ENCODE measurements at places on chromosomes 2 and 18. TPM values are rescaled to one million over a fixed set of nuclear protein-coding genes. Genes with fewer than 3 reads are reported as not detected.
A peak's percentile ranks its signal among the peaks of the same experiment; 100 is the strongest.

The C2orf72 gene
- polyA plus RNA-seq, result 0.02 TPM

DNA sequence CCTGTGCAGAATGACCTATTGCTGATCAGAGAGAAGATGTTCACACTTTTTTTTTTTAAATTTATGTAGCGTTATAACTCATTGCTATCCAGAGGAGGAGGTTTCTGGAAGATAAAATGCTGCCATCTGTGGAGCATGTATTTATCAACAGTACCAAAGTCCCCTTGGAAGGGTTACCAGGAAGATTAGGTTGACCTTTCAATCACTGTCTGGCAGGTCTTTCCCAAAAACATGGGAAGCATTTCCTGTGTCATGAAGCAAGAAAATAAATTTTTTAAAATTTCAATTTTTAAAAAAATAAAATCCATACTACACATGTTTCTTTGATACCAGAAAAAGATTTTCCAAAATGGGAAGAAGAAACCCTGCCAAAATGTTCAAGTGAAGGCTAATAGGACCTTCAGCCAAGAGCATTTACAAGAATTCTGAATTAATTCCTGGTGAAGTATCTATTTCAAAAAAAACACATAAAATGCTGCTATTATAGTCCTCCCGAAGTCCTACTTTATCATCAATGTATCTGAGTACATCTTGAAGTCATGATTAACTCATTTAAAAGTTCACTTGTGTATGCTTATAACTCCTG is 143.9 kb upstream of the RND3 start:
- DNase-seq, result no peak

DNA sequence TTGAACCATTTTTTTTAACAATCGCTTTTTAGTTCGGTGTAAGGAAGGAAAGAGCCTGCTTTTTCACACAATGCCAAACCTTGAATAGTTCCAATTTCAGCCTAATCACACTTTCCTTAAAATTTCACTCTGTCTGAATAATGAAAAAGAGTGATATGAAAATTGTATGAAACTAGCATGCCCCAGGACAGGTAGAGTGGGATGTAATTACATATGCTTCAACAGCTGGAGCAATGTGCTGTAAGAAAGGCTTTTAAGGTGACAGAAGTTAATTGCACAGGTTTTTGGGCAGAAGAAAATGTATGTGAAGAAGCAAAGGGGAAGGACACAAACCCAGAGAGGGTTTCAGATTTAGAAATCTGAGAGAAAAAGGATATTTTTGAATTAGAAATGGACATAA is 184.0 kb downstream of the DSC3 start:
- DNase-seq, result no peak

DNA sequence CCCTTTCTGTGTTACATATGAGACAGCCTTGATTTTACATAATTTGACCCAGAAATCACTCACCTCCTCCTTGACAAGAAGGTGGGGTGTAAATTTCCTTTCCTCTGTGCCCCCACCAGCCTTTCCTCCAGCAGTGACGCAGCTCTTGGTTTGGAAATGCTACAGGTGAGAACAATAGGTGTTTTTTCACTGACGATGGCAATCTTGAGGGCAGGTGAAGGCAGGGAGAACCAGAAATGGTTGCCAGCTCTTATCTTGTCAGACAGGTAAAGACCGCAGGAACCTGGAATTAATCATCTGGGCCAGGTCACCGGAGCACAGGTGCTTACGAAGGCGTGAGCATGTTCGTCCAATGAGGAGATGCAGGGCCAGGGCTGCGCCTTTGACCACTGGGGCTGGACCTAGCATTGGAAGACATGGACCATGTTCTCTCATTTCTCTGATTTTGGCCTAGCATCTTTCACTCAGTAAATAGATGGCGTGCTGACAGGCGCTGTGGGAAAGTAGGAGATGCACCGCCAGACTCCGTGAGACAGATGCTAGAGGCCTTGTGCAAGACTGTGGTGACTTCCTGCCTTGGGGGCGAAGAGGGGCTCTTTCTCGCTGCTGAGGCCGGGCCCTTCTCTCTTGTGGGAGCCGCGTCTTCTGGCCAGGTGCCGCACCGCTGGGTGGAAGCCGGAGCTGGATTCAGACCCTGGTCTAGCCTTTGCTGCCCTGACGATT is 4.0 kb downstream of the CIDEA start:
- DNase-seq, result no peak

GRCh38 chr18:9103376-9103873 is 926 bp downstream of the NDUFV2 start:
- DNase-seq, result no peak

- no peak for DNase-seq
Observed at GRCh38 chr2:149931486-149931885, 343.9 kb upstream of the MMADHC start.

DNA sequence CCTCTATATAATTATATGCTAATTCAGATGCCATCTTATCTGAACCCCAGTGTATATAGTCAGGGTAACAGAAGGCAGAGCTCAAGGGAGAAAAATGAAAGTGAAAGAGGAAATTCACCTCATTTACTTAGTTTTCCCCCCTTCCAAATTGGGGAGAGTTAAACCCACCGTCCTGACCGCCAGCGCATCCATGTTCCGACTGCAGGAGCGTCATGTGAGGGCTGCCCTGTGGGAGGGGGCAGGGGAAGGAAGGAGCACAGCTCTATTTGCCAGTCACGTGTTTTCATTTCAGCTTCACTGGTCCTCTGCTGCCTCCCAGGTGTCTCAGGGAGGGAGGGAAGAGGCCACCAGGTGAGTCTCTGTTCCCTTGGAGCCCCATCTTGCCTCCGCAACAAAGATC is 13.2 kb downstream of the CNNM4 start:
- no peak for DNase-seq

DNA sequence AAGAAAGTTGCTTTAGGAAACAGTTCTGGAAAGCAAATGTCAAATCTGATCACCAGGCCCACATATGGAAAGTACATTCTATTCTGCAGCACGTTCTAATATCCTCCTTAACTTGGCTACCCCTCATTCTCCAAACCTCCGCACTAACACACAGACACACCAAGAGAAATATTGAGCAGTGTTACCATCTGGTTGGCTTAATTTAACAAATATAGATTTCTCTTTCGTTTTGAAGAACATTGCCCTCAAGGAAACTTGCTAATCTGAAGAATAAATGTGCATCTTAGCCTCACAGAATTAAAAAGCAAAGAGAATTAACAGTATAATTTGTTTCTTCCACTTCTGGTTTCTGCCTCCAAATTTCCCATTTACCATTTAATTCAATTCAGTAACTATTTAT is 72.8 kb upstream of the TTC39C start:
- no peak for DNase-seq

DNA sequence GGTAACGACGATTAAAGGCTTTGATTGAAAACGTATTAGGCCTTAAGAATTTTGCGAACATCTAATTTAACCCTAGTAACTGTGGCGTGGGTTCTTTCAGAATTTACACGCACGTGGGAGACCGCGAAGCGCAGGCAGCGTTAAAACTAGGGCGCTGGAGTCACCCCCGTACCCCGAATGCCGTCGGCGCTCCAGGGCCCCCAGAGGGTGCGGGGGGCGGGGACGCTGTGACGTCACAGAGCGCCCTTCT is 673 bp upstream of the SMCHD1 start:
- DNase-seq, result no peak

DNA sequence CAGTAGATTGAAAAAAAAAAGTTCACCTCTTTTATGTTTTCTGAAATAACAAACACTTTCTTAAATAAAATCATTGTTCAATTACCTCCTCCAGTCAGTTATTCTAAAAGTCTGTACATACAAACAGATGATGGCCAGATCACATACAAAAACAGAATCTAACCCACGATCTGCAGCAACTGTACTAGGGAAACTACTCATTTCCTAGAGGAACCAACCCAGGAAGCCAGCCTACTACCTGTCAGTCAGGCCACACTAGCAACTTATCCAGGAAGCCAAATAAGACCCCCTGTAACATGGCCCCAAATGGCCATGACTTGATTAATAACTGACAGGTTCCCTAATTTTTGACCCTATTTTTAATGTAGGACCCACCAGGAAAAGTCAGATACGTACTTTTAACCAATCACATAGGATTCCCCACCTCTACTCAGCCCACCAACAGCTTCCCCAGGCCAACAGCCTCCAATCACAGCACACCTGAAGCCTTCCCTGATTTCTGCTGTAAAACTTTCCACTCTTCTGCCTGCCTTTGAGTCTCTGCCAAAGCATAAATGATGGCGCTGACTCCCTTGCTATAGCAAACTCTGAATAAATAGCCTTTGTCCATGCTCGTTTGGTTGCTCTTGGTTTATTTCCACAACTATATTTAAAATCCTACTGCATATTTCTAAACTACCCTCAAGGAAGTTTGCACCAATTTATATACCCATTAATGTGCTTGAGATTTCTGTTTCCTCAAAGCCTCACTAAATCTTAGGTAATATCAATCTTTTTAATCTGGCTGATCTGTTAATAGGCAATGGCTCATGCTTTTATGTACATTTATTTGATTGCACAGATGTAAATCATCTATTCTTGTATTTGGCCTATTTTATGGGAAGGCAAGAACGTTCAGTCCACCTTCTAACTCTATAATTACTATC is 486.4 kb downstream of the FBXO15 start:
- DNase-seq, result no peak

The IL18RAP gene
- polyA plus RNA-seq, result not detected

The ACADL gene
- polyA plus RNA-seq, result not detected

GRCh38 chr2:217067787-217068186 is 207.9 kb upstream of the TNP1 start:
- no peak for DNase-seq

GRCh38 chr2:236171680-236172254 is 3.6 kb upstream of the GBX2 start:
- DNase-seq, result no peak

DNA sequence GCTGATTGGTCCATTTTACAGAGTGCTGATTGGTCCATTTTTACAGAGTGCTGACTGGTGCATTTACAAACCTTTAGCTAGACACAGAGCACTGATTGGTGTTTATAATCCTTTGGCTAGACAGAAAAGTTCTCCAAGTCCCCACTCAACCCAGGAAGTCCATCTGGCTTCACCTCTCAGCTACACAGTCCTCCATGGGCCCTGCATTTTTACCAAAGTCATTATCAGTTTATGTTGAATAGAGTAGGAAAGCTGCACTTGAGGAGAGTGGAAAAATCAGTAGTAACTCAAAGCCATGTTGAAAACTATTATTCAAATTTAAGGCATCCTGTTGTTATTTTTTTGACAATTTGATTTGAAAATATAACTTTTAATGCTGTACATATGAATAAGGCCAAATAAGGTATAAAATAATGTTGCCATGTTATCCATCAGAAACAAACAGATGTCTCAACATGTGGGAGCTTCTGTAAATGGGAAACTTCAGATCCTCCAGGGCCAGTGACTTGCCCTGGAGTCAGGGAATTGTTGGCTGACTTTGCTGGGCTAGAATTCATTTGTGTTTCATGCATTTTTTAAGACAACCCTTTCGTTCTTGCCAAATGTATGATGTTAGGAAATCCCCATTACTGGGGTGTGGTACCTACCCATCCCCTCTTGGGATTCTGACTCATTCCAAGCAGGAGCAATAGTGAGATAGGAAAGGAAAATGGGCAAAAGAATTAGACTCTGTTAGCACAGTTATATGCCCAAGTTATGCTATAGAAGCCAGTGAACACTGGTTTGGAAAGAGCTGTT is 37.8 kb upstream of the CCDC195 start:
- DNase-seq, result no peak

- DNase-seq, result no peak
Observed at GRCh38 chr2:189274361-189274760, 94.8 kb upstream of the COL5A2 start.

DNA sequence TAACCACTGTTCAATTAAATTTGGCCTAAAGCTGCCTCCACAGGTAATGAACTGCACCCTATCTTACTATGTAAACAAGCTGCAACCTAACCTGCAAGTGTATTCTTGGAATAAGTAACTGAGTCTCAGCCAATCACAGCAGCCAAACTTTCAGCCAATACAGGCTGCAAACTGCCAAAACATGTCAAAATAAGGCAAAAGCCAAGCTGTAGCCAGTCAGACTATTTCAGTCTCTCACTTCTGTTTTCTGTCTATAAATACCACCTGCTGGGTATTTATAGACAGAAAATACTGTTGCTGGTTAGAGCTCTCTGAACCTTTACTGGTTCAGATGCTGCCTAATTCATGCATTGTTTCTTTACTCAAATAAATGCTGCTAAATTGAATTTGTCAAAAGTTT is 14.3 kb downstream of the C2orf76 start:
- no peak for DNase-seq

DNA sequence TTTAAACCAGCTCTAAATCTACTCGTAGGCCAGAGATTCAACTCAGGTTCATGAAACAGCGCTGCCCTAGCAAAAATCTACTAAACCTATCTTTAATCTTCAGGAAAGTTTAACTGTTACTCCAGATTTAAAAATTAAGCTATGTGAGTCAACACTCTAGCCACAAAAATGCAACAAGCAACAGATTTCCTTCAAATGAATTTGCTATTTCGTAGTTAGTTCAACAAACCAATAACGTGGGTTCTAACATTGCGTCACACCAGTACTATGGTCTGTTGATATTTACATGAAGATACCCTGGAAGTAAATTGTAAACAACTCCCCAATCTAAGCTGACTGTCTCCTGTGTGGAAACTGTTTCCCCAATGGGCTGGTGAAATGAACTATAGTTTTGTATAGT is 71.2 kb downstream of the FIGN start:
- DNase-seq, result peak; percentile 58

DNA sequence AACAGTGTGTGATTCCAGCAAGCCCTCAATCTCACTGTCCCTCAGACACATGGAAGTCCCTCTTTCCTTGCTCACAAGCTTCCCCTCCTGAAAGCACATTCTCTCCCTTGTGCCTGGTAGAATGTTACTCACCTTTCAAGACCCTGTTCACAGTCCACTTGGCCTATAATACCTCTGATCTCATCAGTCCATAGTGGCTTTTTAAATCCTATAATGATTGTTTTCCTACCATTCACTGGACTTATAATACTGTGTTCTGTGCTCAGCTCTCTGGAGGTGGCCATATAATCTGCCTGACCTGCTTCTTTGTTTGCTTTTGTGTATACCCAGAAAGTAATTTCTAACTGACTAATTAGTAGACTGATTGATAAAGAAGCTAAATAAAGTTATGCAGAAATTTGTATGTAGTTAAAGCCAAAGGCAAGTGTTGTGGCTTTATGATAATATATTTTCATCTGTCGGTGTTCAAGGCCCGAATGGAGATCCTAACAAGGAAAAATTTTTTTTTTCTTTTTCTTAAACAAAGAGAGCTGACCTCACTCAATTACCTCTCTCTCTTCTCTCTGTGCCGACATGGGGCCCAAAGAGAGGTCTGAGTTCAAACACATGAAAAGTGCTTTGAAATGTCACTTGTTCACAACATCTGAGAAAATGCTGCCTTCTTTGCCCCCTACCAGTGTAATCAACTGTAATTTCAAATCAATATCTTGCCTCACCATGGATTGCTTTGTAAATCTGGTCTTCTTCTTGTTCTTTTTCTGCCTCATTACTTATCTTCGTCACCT is 1033.0 kb upstream of the PIK3C3 start:
- no peak for DNase-seq

The CCDC85A gene
- polyA plus RNA-seq, result not detected

DNA sequence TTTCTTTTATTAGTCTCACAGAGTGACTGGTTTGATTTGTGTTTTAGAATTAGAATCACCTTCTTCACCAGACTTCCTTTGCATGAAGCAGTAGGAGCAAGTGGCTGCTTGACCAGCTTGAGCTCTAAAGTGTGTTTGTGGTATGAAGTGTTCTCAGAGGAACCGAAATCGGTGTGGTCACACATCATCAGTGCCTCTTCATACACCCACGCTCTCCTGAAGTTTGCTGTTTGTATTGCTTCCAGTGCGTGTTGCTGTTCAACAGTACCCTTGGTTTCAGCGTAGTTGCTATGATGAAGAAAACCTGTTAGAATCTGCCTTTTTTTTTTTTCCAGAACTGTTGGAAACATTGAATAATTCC is 77.9 kb downstream of the LIMS1 start:
- DNase-seq, result peak; percentile 52

The NR4A2 gene
- 1.0 TPM for polyA plus RNA-seq
